ENCODE measurements at places on chromosomes 3 and 15.
A peak's percentile ranks its signal among the peaks of the same experiment; 100 is the strongest.

DNA sequence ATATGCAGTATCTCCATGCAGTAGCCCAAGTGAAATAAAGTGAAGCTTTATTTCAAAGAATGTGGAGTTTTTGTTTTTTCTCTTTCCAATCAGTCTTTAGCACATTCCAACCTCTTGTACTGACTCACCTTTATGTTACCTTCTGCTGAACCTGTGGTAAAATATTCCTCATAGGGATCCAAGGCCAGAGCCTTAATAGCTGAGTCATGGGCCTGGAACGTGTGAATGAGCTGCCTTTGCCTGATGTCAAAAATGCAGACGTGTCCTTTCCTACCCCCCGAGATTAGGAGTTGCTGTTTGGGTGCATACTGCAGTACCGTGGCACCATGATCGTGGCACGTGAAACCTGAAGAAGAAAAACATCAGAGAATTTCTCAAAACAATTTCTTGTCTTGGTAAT is 108.5 kb downstream of the GLDN start:
- no peak for DNase-seq

DNA sequence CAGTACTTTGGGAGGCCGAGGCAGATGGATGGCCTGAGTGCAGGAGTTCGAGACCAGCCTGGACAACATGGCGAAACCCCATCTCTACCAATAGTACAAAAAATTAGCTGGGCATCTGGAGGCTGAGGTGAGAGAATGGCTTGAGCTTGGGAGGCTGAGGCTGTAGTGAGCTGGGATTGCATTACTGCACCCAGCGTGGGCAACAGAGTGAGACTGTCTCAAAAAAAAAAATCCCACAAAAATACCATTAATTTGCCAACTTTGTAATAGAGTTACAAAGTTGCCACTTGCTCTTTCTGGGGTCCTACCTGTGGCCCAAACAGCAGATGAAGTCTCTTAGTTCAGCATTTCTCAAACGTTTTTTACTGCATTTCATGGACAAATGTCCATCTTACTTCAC is 6.0 kb upstream of the TFRC start:
- DNase-seq, result no peak

DNA sequence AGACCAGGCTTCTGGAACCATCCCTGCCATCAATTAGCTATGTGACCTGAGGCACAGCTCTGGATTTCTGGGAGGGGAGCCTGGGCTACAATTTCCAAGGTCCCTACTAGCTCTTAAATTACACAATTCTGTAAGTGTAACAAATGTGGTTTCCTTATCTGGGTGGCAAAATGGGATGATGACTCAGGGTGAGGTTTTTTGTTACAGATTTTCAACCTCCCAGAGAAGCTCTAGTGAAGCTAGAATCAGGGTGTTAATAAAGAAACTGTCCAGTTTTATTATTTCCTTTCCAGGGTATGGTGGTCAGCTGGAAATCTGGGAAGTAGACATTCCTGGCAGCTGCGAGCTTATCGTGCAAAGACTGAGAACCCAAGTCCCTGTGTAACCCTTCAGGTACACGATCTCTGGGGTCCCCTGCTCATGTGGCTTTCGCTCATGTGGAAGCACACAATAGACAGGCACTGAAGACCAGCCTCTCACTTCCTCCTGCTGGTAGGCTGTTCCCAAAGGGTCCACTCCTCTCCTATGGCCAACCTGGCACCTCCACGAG is 7.3 kb downstream of the RAB27A start:
- peak; percentile 85 for DNase-seq

GRCh38 chr3:121295979-121296378 is 249.8 kb downstream of the POLQ start:
- no peak for DNase-seq

GRCh38 chr3:65168547-65168946 is 480.7 kb upstream of the ADAMTS9 start:
- DNase-seq, result no peak

DNA sequence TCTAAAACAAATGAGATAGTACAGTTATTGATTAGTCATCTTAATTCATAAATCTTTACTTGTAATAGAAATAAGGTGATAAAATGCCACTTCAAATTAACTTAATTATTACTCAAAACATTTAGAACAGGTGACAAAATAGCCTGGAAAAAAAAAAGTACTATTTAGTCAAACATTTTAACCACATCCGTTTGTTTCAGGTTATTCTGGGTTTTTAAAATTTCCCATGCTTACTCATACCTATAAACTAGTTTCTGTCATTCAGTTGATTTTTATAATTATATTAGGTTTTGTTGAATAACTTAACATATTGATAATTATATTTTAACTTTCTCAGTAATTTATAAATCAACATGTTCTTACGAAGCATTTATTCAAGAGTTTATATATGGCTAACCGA is 483.0 kb downstream of the ROBO1 start:
- DNase-seq, result no peak

DNA sequence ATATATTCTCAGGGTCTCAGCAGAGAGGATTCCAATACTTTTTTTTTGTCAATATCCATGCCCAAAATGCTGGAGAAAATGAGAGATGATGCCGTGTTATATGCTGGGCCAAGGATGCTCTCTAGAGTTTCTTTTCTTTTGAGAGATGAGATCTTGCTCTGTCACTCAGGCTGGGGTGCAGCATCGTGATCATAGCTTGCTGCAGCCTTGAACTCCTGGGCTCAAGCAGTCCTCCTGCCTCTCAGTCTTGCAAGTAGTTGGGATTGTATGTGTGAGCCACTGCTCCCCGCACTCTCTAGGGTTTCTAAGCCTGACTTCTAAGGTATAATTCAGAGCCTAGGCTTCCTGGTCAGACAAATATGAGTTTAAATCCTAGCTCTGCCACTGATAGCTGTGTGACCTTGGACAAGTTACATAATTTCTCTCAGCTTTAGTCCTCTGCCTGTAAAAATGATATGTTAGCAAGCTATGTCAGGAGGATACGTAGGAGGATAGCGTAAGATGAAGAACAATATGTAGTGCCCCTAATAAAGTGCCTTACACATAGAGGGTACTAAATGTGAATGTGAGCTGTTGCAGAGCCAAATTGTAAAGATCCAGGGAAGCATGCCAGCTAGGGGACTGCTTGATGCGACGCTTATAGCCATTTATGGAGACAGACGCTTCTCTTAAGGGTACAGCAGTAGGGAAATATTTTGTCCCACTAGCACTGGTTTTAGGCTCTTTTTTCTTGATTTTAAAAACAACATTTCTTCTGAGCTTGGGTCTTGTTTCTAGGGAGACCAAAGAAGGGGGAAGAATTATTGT is 7.4 kb downstream of the STARD9 start:
- DNase-seq, result no peak

DNA sequence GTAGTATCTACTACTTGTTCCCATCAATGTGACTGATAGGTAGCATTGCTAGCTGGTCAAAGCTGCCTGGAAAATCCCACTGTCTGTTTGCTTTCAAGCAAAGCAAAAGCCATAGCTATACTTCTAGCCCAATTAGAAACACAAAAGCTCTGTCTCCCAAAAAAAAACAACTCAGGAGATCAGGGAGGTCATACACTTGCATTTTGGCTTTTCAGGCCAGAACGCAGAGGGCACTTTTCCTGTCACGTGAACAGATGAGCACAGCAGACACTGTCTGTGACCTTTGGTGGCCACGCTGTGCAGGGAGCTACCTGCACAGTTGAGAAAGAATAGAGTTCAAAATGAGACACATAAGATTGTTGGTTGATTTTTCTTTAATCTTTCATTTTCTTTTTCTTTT is 441.7 kb upstream of the PDZRN3 start:
- no peak for DNase-seq

GRCh38 chr3:46935989-46936558 is 40.5 kb downstream of the CCDC12 start:
- DNase-seq, result no peak

- no peak for DNase-seq
Measured at GRCh38 chr3:123027292-123028232, at the start of gene SEMA5B. Gene SEMA5B (minus strand): TSS chr3:123027763. CDS start chr3:122961263, 66,500 bp downstream.

- no peak for DNase-seq
Measured at GRCh38 chr15:59300618-59301139, 72.0 kb downstream of the MYO1E start.

DNA sequence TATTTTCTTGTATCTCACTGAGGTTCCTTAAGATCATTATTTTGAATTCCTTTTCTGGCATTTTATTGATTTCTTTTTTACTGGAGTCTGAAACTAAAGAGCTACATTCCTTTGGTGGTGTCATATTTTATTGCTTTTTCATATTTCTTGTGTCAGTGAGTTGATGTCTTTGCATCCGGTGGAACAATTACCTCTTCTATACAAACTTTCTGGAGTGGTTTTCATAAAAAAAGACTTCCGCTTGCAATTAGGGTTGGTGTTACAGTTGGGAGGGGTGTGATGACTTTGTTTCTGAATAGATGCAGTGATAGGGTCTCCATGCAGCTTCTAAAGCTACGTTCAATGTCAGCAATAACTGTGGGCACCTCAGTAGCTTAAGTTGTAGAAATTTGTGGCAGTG is 181.7 kb downstream of the LPP start:
- no peak for DNase-seq

- DNase-seq, result no peak
Measured at GRCh38 chr3:154829929-154830328, 250.2 kb upstream of the MME start.

DNA sequence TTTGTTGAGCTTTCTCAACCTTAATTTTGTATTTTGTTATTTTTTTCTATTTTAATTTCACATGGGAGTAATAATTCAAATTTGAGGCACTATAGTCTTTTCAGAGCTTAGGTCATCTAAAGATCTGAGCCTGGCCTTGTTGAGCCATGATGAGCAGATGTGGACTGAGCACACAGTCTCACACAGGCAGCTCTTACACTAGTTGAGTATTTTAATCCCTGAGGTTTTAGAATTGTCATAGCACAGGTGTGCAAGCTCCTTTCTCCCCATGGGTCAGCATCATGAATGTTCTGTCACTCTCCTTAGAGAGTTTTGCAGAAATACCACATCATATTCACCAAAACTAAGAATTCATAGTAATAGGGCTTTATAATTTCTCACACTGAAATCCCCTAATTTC is 4.9 kb downstream of the ZBTB38 start:
- DNase-seq, result no peak

DNA sequence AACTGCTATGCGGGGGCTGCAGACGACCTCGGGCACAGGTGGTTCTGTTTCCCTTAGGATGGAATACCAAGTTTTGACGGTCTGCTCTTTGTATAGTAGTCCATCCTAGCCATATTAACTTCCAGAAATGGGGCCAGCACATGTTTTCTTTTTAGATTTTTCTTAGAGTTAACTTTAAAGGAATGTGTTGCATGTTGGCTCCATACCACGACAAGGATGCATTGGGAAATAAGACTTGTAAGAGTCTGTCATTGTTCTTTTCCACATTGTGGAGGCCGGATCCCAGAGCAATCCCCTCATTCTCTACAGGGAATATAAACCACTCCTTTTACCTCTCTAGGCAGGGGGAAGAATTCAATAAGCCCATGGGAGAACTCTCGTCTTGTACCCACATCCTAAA is 87.1 kb upstream of the PLSCR4 start:
- DNase-seq, result no peak

Data from astrocyte of the spinal cord (primary cell).